ENCODE measurements at places on chromosomes 2 and 18. TPM values are rescaled to one million over a fixed set of nuclear protein-coding genes. Genes with fewer than 3 reads are reported as not detected.

The SERPINB12 gene
- not detected for total RNA-seq

The OBSL1 gene
- 38.8 TPM for total RNA-seq

The GPR45 gene
- total RNA-seq, result not detected

The KATNAL2 gene
- total RNA-seq, result 0.51 TPM

The DSC3 gene
- 0.14 TPM for total RNA-seq

DNA sequence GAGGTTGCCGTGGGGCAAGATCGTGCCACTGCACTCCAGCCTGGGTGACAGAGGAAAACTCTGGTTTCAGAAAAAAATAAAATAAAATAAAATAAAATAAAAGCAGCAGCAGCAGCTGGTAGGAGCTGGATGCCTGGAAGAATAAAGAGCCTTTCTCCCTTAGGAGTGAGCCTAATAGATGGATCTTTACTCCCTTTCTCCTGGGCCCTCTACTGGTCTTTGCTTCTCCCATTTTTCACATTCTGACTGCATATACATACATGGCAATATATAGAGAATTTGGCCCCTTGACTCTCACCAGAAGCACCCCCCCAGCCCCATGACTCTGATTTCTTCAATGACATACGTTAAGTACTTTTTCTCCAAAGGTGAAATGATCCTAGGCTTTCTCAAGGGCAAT is 9.8 kb upstream of the MALT1 start:
- DNase-seq, result no peak

GRCh38 chr2:47225061-47225783 is 70.1 kb upstream of the STPG4 start:
- peak; percentile 97 for DNase-seq

DNA sequence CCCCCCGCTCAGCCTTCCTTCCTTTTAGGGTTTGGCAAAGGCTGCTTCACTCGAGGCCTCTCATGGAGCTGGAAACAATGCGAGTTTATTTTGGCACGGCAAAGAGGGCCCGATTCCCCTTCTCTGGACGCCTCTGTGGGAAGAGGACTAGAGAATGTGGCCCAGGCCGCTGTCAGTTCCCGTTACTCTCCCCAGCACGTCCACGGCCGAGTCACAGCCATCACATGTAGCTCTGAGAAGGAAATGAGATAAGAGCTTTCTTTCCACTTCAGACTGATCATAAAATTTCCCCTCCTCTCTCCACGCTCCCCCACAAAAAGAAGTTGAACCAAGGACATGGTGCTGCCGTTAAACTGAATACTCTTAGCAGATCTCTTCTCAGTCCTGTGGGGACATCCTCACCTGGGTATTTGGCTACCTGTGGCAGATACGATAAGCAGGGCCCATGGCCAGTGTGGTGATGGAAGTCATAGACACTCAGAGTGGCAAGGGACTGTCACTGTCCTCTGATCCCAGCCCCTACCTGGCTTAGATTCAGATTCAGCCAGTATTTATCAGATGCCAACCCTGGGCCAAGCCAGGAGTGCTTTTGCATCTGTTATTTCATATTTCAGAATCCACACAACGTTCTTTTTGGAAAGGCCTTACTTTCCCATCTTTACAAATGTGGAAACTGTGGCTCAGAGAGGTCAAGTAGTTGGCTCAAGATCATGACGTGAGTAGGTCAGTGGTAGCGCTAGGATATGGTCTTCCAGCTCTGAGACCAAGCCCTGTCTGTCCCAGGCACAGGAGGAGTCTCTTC is 101.2 kb downstream of the MCFD2 start:
- DNase-seq, result peak; percentile 94

GRCh38 chr2:31020713-31021112 is 117.5 kb downstream of the GALNT14 start:
- DNase-seq, result no peak

GRCh38 chr2:133588144-133588543 is 19.9 kb upstream of the NCKAP5 start:
- no peak for DNase-seq

- DNase-seq, result no peak
Observed at GRCh38 chr2:213818436-213818835, 534.2 kb downstream of the SPAG16 start.

GRCh38 chr2:105783151-105783738 is 38.5 kb downstream of the NCK2 start:
- DNase-seq, result no peak

DNA sequence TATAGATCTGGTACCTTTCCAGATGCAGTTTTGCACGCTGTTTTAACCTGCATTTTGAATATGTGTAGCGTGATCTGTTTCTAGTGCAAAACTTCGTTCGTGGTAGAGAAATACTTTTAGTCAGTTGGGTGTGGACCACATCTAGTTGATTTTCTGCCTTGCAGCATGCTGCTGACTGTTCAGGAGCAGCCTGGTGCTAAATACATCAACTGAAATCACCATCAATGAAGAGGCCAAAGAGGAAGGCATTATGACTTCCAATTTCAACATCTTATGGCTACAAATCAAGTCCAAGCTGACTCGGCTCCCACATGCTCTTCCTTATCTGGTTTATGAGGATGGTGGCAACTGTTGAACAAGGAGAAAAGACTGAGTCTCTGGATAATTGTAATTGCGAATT is 298.5 kb downstream of the ZNF521 start:
- DNase-seq, result no peak

GRCh38 chr2:159010963-159011362 is 42.5 kb downstream of the TANC1 start:
- peak; percentile 29 for DNase-seq

- no peak for DNase-seq
Observed at GRCh38 chr2:102826904-102827303, 65.1 kb downstream of the TMEM182 start.

- DNase-seq, result no peak
Observed at GRCh38 chr2:153828335-153828734, 43.4 kb upstream of the GALNT13 start.
